ENCODE measurements at places on chromosomes 3 and 15.

- DNase-seq = peak; percentile 82
These were observed 44.4 kb downstream of the BTD start for GRCh38 chr3:15645740-15646501.

DNA sequence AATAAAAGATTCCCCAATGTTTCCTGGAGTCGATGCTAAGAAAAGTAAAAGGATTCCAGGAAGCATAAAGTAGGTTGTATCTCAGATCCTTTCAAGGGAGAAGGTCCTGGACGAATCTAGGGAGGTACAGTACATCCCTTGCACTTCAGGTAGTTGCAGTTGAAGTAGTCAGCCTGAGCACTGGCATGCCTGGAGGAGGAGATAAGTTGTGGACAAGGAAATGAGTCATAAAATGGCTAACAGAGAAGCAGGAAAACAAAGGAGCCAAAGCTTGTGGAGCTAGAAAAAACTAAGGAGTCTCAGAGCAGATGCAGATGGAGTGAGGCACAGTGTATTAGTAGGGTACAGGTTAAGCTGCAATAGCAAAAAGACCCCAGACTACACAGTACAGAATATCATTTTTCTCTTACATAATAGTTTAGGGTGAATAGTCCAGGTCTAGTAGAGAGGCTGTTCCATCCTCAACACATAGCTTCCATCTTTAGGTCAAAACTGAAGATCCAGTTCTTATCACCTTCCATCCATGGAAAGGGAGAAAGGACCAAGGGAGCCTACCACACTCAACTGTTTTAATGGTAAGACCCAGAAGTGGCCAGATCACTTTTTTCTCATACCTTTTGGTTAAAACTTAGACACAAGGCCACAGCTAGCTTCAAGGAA, 41.3 kb downstream of the COL6A5 start:
- DNase-seq = no peak

GRCh38 chr3:118412503-118412902, 622.1 kb downstream of the IGSF11 start:
- DNase-seq = no peak

GRCh38 chr3:178067721-178068120, 468.5 kb upstream of the KCNMB2 start:
- DNase-seq = no peak

DNA sequence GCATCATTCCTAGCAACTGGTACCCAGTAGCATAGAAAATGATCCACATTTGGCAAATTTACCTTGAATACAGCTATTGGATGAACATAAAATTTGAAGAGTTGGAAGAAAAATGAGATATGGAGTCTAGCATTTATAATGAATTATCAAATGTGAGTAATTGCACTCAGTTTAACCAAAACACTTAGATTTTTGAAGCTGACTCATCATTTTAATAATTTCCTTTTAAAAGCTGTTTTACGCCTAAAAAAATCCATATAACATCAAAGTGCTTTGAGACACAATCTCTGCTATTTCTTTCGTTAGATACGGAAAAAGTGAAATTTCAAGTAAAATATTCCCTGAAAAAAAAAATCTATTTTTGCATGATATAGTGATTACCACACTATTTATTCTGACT, 767.4 kb downstream of the ROBO2 start:
- no peak for DNase-seq

- no peak for DNase-seq
These were observed 77.7 kb upstream of the LIMD1 start for GRCh38 chr3:45516829-45517228.

DNA sequence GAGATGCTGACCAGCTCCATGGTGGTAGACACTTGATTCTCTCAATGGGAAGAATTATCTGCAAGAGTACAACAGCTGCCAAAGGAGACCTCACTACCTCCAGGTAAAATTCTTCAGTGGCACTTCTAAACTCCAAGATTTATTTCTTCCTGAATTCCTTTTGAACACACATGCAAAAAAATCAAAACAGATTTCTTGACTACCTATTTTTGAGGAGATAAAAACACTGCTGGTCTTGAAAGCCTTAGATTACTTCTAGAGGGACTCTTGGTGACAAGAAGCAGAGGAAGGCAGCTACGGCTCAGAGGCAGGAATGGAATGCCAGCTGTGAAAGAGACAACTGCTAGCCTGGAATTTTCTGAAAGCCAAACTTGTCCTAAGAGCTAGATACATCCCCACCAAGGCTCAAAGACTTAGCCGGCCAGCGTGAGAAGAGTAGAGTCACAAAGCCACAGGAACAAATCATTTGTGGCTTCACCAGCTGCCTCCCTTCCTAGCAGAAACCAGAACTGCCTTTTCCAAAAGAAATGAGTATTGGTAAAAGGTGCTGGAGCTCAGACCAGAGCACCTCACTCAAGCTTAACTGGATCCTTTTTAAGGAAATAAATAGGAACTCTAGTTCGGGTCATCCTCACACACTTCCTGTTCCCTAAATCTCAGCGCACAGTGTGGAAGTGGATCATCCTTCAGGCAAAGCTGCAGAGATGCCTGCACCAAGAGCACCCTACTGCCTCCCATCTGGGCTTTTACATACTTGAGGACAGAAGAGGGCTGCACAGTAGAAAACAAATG, 32.6 kb downstream of the CLK3 start:
- DNase-seq = no peak

DNA sequence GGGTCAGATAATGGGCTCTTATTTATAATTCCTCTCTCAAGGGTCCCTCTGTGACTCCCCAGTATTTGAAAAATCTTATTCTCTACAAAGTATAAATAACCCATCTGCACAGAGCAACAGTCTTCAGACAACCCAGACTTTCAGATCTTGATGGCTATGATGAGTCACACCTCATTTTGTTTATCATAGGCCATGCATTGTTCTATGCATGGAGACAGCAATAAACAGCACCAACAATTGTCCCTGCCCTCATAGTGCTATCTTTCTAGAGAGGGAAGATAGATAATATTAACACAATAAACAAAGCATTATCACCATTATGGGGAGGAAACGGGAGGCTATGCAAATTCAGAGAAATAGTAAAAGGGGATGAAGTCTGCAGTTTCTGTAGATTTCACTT, 13.4 kb downstream of the FHIT start:
- no peak for DNase-seq

- DNase-seq = no peak
These were observed 217.0 kb downstream of the SATB1 start for GRCh38 chr3:18208091-18208490.

DNA sequence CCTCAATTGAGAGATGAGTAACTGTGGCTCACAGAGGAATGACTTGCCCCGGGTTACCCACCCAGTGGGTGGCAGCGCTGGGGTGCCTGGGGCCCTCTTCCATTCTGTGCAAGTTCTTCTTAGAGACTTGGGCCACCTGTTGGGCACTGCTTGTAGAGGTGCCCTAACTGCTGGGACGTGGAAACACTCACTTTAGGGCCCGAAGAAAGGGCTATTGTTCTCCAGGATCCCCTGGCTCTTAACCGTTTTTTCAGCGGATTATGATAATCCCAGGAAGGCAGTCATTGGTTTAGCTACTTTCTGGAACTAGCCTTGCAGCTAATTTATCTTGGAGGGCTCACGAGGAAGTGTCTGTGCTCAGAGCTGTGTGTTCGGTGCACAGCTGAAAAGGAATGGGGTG, 66.0 kb upstream of the GCNT3 start:
- no peak for DNase-seq

DNA sequence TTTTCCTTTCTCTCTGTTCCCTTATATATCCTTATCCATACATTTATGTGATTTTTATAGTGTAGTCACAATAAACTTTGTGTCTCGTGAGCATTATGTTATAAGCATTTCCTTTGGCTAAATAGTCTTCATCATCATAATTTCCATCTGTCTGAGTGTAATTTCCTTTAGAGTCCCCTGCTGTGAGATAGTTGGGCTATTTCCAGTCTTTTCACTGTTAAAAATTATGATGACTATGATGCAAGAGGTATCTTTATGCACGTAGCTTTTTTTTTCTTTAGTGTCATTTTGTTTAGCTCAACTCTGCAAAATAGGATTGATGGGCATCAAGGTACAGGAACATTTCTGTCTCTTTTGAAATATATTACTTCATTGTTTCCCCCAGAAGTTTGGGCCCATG, 26.9 kb upstream of the CA12 start:
- no peak for DNase-seq

DNA sequence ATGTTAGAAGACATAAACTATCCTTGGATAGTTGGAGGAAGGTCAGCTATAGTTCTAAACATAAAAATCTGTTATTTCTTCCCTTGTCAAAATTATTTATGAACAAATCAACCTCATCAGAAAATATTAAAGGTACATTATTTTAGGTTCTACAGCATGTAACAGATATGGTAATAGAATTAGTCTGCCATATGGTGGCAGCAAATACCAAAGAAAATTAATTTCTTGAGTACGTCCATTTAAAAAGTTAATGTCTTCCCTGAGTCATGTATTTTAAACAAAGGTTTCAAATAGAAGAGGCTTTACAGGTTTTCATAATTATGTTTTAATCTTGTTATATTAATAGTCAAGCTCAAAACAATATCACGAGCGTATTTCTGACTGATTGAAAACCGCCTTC, 17.9 kb upstream of the ANKRD28 start:
- no peak for DNase-seq

DNA sequence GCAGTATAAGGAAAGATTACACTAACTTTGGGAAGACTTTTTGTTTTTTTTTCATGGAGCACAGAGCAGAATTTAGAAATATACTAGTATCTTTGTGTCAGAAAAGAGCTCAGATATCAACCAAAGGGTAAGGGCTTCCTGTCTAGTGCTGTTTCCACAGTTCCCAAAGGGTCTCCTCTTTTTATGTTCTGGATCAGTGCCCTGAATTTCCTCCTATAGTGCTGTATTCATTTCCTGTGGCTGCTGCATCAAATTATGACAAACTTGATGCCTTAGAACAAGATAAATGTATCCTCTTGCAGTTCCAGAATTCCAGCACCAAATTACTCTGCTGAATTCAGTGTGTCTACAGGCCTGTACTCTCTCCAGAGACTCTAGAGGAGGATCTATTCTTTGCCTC, 219.8 kb upstream of the THRB start:
- DNase-seq = no peak

GRCh38 chr3:105284876-105285275, 81.8 kb upstream of the ALCAM start:
- DNase-seq = no peak
